ENCODE measurements at places on chromosomes 5 and 9.
A peak's percentile ranks its signal among the peaks of the same experiment; 100 is the strongest.

DNA sequence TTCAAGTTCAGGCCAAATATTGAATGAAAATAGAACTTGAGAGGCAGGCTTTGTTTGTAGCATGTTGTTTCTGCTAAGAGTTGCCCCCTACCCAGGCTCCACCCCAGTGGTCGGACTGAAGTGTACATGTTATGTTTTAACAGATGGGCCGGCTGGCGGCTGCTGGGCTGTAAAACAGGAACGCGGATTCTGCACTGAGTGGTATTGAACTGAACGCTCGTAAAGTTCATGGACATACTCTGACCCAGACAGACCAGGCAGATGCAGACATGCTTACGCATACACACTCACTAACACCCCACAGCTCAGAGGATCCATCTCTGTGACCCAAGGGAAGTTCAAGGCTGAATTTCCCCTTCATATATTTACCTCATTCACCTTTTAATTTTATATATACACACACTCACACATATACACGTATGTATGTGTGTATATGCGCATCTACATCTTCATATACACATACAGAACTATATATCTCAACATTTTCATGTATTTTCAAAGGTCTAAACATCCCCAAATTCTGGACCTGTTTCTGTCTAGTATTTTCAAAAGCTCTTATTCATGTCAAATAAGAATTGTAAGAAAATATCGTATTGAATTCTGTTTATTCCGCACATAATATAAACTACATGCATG is 1.4 kb downstream of the MARCHF3 start:
- DNase-seq = no peak

DNA sequence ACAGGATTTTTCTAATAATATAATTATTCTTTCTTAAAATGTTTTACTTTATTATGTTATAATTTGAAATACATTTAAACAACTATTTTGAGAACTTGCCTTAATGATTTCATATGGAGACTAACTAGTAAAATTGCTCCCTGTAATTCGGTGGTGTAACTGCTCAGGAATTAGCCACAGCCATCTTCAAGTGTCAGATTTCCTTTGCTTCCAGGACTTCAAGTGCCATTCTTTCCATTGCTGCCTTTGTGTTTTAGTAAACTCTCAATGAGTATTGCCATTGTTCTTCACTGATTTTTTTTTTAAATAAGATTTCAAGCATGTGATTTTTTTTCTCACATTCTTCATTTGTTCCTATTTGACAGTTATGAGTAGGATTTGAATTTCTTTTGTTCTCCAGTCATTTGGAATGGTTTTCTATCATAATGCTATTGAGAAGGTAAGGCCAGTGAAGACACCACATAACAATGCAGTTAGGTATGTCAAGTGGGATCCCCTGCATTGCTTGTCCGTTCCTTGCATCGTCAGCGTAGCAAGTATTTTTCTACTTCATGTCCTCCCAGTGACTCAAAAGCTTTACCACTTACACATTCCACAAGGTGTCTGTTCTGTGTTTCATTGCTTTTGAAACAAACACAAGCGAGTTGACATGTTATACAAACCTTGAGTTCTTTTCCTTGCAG is 83.7 kb downstream of the LNPEP start:
- no peak for DNase-seq

- DNase-seq = peak; percentile 23
Measured at GRCh38 chr9:92739346-92739970, 25.2 kb downstream of the BICD2 start.

GRCh38 chr9:78685471-78685870 is 388.5 kb downstream of the PSAT1 start:
- DNase-seq = no peak

- no peak for DNase-seq
Measured at GRCh38 chr5:133736512-133736911, 124.2 kb upstream of the FSTL4 start.

- DNase-seq = no peak
Measured at GRCh38 chr5:81604193-81604592, 146.7 kb downstream of the SSBP2 start.

DNA sequence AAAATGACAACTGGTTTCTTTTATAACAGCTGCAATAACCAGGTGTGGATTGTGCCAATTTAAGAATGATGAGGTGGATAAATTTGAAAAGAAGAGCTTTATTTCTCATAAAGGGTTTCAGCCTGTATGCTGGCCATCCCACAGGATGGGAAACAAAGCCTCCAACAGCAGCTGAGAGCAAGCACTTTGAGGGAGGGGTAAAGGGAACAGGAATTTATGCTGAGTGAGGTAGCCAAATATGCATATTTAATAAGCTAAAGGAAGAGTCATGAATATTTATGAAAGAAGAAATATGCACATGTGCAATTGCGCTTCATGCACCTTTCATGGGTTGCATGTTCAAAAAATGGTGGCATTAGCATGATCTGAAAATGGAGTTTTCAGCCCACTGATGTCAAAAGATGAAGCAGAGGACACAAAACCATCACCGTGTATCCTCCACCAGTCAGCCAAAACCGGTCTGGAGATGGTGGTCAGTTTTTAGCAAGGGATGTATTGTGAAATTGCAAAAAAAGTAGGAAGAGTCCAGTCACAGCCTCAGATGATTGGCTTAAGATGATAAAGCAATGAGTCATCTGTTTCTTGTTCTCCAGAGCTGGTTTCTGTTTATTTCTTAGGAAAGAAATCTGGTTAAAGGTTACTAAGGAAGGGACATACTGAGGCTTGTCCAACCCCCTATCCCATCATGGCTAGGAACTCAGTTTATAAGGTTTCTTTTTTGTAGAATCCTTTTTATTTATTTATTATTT is 47.9 kb downstream of the DEPDC1B start:
- DNase-seq = no peak

DNA sequence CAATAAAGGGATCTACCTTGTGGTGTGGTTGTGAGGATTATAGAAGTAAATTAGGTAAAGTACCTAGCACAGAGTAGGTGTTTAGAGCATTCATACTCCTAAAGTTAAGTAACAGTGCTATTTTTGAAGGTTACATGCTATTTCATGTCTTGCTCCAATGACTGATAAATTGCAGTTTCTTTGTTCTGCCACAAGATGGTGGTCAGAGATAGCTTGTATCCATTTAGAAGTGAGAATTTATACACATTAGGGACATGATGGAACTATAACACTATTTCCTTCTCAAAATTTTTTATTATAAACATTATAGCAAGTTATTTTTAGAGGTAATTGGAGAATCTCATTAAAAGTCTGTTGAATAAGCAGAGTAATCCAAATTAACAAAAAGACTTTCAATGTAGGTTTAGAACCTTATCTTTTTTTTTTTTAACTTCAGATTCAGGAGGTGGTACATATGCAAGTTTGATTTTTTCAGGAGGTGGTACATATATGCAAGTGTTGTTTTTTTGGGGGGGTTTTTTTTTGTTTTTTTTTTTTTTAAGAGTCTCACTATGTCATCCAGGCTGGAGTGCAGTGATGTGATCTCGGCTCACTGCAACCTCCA is 17.1 kb downstream of the MTREX start:
- no peak for DNase-seq

Measured in tibial artery (tissue), 4 donors.